ENCODE measurements at places on chromosomes 2 and 18.

- no peak for DNase-seq
These were observed 113.4 kb downstream of the COPS8 start for GRCh38 chr2:237199082-237199481.

DNA sequence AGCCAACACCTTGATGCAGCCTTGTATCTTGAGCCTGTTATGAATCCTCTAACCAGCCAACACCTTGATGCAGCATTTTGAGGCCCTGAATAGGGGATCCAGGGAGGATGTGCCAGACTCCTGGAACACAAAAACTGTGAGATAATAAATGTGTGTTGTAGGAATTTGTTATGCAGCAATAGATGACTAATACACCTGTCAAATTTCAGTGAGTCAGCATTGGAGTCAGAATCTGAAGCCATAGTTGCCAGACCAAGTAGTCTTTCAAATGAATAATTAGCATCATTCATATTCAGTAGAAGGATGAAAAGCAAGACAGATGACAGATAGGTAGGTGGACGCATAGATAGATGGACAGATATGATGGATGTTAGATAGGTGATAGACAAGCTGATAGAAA lies 942.5 kb upstream of the SLC39A10 start:
- no peak for DNase-seq

- DNase-seq = no peak
These were observed 32.1 kb downstream of the CRACDL start for GRCh38 chr2:98903767-98904485.

GRCh38 chr2:202290970-202291369 lies 25.4 kb downstream of the NOP58 start:
- no peak for DNase-seq

- no peak for DNase-seq
These were observed 1115.3 kb downstream of the LRP1B start for GRCh38 chr2:141015341-141016047.

DNA sequence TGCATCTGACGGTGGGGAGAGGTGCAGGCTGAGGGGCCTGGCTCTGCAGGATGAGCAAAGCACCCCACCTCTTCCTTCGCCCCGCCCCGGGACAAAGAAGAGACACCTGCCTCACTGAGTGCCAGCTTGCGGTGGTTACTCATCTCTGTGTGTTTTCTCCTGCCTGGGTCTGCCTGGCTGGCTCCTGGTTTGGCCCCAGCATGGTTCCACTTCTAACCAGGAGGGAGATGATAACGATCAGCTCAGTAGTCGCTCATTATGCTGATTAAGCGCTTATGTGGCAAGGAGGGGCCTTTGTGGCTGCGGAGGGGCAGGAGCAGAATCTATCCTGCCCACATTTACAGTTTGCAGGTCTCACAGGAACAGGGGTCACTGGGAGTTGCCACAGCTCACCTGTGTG lies 68.7 kb upstream of the EDAR start:
- DNase-seq = no peak

- no peak for DNase-seq
These were observed 334.9 kb downstream of the CYP26B1 start for GRCh38 chr2:71812736-71813135.

DNA sequence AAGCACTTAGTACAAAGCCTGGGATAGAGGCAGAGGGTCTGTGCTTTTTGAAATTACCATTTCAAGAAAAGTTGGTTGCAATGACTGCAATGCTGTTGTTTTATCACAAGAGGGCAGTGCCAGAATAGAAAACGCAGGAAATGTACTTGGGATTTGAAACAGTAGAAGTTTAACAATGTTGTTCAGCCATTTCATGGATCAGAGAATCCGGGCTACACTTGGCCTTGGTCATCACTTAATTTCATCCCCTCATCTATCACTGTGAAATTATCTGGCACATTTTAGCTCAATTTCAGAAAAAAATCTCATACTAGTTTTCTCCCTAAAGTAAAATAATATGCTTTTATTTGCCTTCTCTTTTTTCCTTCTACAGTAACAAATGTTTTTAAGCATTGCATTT lies 70.8 kb downstream of the RAPGEF4 start:
- no peak for DNase-seq

GRCh38 chr2:215447056-215447455 lies 11.2 kb upstream of the FN1 start:
- no peak for DNase-seq

DNA sequence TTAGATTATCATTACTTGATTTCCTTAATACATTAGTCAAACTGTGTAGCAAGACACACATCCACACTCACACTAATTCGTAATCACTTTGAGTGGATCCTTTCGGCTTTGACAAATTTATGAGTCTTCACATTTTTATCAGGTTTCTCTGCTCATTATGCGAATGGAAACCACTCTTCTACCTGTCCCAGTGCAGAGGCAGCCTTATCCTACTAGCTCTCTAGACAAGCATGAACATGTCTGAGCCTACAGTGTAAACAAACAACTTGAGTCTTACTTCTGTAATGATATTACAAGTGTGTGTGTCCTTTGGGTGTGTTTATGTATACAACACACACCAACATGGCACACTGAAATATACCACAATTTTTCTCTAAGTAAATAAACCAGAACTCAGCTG lies 361.9 kb upstream of the CHST9 start:
- no peak for DNase-seq

DNA sequence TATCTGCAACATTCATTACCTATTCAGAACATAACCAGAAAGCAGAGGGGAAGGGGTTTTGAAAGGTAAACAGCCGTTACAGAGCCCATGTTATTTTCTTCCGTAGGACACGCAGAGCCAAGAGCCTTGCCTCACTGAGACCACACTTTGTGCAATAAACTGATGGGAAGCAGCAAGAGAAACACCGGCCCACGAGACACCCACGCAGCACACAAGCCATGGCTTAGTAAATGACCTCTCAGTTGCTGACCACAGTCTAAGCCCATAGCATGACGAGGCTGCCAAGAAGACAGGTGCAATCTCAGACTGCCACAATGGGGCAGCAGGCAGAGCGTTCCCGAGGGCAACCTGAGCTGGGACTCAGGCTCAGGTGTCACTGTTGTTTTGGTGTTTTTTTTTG lies 59.6 kb downstream of the CABYR start:
- no peak for DNase-seq

DNA sequence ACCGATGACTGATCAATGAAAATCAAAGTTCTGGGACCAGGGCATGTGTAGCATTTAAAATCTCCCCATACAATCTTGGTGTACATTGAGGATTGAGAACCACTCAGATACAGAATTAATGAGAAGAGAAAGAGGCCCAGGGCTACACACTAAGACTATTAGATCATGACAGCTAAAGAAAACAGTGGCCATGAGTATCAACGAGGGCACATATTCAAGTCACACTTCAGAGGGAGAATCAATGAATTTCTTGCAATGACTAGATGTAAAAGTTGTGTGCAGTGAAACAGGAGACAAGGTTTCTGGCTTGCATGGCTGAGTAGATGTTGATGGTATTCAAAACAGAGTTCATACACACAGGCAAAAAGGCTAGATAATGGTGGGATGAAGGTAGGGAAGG lies 29.1 kb downstream of the METTL8 start:
- DNase-seq = no peak

DNA sequence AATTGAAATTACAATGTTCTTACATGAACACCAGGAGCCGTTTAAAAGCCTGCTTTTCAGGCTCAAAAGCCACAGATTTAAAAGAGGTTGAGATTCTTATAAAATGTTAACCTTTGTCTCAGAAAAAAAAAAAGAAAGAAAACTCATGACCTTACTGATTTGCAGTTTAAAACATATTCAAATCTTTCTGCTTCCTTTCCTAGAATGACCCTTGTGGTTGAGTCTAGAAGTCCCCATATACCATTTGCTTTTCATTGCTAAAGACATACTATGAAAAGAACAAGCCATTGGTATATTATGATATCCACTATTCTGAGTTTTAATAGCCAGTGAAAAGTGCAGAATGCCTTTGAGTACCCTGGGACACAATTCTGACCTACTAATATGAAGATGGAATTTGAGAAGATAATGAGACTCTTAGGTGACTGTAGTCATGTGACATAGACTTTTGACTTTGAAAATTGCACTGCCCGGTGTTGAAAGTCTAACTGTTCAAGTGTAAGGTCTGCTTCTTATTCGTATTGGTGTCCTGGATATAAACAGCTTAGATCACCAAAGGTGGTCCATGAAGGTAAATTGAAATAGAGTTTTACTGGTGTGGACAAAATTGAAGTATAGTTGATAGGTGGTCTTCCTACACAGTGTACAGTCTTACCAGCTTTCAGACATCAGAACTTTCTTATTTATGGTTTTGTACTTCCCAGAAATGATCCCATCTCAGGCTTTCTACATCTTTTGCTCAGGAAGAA lies 117.0 kb downstream of the DOCK10 start:
- DNase-seq = no peak

DNA sequence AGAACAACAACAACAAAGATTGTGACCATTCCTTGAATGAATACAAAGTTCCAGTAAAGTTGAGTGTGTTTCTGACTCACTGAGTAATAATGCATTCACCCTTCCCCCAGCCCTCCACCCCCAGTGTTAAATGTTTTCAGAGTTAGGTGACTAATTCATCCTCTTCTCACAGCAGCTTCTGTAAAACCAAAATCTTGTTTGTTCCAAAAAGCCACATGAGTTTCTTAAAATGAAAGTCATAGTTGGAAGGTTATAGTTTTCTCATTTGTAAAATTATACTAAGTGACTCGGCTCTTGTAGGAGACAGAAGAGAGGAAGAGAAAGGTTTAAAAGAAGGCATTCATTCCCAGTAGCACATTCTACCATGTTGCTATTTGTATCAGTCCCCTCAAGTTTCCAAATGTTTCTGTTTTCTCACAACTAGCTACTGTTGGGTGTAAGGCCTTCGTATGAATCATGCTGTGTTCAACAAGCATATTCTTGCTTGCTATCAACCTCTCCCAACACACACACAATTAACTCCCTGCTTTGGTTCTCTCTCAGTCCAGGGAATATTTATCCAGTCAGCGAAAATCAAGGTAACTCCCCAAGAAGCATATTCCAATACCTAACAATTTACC lies 75.3 kb downstream of the MBD2 start:
- DNase-seq = no peak

GRCh38 chr18:63907664-63908063 lies at the start of gene SERPINB10:
TSS of gene SERPINB10 (plus strand) at chr18:63907958. CDS start at chr18:63915511, 7,553 bp downstream.
- DNase-seq = no peak

DNA sequence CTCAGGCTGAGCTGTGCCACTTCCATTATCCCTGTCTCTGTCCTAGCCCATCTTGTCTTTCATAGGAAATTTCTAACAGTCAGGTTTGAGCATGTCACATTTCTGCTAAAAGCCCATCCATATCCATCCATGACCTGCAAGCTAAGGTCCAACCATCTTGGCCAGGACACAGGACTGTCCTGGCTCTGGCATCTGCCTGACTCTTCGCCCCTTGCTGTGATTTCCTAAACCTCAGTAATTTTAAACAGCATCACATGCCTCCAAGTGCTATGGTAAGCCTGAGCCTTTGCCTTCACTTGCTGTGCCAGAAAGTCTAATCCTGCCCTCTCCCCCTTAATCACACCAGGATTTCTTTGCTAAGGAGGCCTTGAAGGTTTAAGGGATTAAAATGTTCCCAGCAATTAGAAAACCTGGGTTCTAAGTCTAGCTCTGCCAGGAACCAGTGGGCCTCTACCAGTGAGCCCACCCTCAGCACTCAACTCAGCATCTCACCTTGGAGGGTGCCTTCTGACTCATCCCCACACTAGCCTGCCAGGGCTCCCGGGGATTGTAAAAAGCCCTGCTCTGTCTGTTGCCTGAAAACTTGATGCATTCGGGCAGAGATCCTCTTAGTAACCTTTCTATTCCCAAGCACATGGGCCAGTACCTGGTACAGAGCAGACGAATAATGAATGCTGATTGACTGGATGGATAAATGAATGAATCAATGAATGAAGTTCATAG lies 411.0 kb downstream of the LRATD1 start:
- no peak for DNase-seq

DNA sequence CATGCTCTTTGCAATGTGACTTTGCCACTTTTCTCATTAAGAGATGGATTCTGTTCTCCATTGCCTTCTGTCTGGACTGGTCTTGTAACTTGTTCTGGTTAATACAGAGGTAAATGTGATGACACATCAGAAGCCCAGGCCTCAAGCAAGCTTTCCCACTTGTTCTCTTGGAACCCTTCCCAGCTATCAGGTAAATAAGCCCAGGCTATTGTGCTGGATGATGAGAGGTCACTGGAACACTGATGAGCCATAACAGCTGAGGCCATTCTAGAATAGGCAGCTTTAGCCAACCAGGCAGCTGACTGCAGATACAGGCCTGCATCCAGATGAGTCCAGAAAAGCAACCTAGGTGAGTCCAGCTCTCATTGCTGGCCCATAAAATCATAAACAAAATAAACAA lies 1007.0 kb upstream of the ACVR2A start:
- DNase-seq = no peak

DNA sequence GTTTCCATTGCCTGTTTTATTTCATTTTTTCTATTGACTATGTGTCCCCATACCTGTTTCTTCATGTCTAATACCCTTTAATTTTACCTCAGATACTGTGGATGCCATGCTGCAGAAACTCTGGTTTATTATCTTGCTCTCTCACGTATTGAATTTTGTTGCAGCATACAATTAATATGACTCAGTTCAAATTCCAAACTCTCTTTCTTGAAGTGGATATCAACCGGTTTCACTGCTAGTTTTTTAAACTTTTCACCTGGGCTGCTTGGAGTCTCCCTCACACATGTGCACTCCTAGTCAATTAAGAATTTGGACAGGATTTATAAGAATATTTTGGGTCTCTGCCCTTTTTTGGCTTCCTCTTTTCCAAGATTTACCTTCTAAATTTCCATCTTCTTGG lies 70.6 kb upstream of the CAPN13 start:
- no peak for DNase-seq
